ENCODE measurements at places on chromosomes 6 and 20. TPM values are rescaled to one million over a fixed set of nuclear protein-coding genes. Genes with fewer than 3 reads are reported as not detected.

ERVFRD-1 gene
- total RNA-seq: 0.10 TPM

- no peak for DNase-seq
Observed at GRCh38 chr20:24772667-24773066, 176.4 kb upstream of the CST7 start.

DNA sequence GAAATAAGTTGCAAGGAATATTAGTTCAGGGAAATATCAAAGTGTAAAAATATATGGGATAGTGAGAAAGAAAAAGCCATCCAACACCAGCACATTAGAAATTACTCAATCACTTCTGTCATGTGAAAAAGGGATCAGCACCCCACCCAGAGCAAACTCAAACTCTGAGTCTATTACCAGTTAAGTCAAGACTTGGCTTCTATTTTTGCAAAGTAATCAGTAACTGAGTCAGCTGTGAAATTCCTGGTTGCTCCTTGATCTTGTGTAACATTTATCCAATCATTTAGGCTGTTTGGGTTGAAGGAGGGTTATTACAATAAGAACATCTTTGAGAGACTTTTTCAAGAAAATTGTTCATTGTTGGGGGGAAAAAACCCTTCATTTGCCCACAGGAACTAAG, 51.2 kb downstream of the SLC22A23 start:
- DNase-seq: no peak

DNA sequence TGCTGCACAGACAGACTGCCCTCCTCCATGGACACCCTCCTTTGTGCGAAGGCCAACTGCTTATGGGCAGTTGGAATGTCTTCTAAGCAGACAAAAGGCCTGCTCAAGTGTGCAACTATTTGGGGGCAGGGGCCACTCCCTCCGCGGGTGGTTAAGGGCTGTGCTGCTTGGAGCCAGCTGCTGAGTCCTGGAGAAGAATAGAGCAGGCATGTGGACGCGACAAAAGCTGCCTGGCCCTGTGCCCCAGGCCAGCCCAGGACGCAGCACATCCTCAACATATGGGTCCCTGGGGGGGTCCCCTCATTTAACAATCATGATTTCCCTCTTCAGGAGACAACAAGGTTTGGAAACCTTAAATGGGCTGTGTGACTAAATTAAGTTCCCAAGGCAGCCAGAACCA, 45.5 kb upstream of the ENTPD6 start:
- no peak for DNase-seq

TCF21 gene
- total RNA-seq: not detected

GRCh38 chr20:51176876-51177275, 154.0 kb upstream of the KCNG1 start:
- DNase-seq: no peak

DNA sequence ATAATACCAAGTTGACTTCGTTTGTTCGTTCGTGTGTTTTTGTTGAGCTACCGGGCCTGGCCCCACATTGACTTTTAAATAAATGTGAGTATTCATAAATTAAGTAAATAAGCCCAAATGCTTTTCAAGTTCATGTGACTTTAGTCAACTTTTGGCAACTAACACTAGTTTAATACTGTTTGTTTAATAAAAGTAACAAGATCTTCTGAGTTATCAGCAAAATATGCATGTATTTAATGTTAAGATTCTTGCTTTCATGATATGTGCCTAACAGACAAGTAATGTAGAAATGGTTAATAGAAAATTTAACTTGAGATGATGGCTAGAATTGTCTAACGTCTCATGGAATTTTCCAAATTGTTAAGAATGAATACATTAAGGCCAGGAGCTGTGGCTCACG, 38.7 kb upstream of the ECI2 start:
- DNase-seq: no peak

DNA sequence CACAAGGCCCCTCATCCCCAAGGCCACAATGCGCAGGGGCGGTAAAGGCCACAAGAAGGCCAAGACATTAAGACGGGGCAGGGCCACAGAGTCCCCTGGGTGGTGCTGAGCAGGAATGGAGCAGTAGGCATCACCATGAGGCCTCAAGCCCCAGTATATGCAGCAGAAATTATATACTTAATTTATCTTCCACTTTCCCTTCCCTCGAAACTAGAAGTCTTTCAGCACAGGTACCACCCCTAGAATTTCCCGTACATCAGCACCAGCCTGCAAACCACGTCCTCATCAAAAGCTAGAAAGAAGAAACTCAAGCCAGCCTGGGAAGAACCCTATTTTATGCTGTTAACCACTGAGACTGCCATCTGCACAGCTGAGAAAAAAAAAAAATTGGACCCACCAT, 89.4 kb downstream of the PLG start:
- DNase-seq: no peak

DNA sequence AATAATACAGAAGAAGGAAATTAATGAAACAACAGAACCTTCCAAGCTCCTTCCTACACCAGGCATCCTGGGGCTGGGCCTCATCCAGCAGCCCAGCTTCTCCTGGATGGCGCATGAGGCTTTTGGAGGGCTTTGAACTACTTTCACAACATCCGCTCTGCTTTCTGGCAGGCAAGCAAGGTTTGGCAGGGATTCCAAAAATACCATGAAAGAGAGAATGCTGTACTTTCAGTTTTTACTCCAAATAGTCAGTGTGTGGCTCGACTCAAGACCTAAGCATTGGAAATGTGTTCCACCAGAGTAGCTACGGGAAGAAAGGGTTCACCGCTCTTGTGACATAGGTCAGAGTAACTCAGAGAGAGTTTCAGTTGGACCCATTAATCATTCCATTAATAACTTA, 125.4 kb downstream of the OPRM1 start:
- DNase-seq: no peak

DNA sequence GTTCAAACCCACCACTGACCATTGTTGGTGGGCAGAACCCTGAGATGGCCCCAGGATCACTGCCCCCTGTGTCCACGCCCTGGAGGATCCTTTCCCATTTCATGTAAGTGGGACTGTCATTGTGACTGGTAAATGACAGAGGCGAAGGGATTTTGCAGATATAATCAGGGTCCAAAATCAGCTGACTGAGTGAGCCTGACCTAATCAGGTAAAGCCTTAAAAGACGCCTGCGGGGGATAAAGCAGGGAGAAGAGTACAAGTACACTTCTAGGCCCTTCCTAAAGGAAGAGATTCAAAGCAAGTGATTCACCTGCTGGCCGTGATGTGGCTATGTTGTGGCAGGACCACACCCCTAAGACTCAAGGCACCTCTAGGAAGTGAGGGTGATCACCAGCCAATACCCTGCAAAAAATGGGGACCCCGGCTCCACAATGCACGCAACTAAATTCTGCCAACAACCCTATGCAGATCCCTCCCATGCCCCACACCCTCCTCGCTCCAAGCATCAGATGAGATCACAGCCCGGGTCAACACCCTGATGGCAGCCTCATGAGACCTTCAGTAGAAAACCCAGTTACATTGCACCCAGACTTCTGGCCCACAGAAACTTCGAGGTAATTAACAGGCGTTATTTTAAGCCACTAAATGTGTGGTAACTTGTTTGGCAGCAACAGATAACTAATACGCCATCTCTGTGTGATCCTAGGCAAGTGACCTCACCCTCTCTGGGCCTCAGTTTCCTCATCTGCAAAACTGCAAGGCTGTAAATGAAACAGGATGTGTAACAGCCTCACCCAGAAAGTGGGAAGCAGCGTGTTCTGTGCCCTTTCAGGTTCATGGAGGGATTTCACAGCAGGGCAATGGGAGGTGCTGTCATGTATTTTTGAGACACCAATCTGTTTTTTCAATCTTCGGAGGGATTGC, 11.3 kb downstream of the PREX1 start:
- DNase-seq: no peak

MICB gene
- total RNA-seq: 16.1 TPM

GRCh38 chr6:109053336-109053735, 41.3 kb downstream of the SESN1 start:
- DNase-seq: no peak

Measured in T-cell (primary cell).